ENCODE measurements at places on chromosomes 11 and 22.
A peak's percentile ranks its signal among the peaks of the same experiment; 100 is the strongest.

GRCh38 chr22:33300165-33300564, 242.0 kb upstream of the SYN3 start:
- no peak for DNase-seq

DNA sequence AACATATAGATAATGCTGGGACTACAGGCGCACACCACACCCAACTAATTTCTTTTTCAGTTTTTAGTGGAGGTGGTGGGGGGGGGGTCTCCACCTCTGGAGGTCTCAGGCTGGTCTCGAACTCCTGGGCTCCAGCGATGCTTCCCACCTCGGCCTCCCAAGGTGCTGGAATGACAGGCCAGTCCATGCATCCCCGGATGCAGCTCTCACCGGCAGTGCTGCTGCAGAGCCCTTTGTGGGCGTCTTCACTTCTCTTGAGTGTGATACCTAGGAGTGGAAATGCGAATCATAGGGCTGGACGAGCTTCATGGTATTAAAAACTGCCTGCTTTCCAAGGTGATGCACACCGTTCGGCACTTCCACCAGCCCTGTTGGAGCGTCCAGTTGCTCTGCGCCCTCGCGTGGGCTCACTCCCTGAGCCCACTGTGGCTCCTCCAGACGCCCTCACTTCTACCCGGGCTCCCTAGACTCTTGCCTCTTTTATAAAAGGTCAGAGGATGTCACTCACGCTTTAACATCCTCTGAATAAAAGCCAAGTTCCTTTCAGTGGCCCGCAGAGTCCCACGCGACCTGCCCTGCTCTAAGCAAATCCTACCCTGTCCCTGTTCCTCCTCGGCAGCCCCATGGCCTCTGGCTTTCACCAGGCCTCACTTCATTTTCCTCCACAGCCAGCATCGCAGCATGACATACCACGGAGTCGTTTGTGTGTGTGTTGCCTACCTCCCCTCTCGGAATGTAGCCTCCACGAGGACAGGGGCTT, 837 bp upstream of the BID start:
- no peak for DNase-seq

DNA sequence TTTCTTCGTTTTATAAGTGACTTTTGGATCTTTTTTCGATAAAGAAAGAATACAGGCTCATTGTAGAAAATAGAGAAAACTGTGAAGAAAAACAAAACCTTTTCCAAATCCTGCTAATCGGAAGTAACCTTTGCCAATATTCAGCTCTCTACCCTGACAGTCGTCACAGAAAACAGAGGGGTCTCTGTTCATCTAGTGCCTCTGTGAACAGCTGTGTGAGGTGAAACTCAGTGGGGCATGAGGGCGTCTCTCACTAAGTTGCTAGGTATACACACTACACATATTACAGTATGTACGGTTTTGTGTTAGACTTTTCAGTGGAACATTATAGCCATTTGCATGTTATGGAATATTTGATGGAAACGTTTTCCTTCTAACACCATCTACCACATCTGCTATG, 39.4 kb downstream of the DHCR7 start:
- no peak for DNase-seq

DNA sequence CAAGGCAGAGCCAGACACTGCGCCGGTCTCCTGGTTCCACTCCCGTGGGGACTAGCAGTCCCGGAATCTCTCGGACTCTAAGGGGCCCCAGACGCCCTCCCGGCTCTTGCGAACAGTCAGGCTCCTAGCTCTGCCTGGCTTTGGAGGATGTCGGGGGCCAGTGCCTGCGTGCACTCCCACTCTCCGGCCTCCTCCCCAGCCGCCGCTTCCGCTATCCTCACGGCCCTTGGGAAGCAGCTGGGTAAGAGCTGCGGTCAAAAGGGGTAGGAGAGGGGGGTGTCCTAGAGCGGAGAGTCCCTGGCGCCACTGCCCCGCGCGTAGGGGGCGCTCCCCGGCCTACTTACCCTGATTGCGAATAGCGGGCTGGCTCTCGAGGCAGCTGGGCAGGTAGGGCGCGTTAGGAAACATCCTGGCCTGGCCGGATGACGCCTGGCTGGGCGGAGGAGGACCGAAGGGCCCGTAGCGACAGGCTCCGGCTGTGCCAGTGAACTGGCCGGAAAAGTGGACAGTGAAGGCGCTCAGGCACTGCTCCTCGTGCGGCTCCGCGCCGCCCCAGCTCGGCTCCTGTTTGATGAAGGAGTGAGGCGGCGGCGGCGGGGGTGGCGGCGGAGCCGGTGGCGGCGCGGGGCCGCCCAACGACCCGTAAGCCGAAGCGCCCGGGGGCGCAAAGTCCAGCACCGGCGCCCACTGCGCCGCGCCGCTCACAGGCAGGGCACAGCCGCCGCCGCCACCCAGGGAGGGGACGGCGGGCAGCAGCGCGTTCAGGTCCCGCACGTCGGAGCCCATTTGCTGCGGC, 785 bp downstream of the WT1 start:
- peak; percentile 41 for DNase-seq

- DNase-seq, result no peak
Observed at GRCh38 chr11:93249459-93250220, 51.8 kb upstream of the SLC36A4 start.

- DNase-seq, result no peak
Observed at GRCh38 chr11:113496026-113496651, 20.9 kb upstream of the DRD2 start.

DNA sequence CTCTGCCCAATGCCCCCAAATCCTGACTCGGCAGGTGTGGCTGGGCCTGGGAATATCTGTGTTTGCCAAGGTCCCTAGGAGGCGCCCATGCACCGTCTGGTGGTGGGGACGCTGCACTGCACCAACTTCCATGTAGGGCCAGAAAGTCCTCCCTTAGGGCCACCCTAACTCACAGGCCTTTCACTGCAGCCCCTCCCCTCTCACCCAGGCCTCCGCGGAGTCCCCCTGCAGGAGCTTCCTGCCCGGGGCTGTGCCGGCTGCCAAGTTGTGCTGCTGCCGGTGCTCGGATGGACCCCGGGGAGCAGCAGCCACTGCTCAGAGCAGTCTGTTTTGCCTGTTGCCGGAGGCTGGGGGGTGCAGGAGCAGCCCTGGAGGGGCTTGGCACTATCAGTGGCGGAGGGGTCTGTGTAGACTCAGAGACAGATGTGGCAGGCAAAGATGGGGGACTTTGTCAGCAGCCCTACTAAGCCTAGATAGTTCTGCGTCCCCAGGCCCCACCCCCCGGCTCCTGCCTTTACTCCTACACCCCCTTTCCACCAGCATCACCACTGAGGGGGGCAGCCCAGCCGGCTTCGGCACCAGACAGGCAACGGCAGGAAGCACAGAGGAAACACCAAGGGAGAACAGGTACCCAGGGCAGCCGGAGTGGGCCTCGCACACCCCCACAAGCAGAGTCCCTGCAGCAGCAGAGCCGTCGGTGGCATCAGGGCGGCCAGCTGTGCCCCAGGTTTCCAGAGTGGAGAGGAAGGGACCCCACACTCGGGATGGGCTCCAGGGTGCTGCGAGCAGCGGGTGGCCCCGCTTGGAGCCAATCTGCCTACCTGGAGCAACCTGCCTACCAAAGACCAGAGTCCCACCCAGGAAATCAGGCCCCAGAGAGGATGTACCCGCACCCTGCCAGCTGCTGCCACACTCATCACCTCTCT, 124.3 kb downstream of the TRIM29 start:
- DNase-seq, result peak; percentile 82

GRCh38 chr22:41531715-41532477, 12.4 kb downstream of the POLR3H start:
- no peak for DNase-seq

GRCh38 chr11:60774726-60775125, 10.4 kb upstream of the MS4A10 start:
- DNase-seq, result no peak

DNA sequence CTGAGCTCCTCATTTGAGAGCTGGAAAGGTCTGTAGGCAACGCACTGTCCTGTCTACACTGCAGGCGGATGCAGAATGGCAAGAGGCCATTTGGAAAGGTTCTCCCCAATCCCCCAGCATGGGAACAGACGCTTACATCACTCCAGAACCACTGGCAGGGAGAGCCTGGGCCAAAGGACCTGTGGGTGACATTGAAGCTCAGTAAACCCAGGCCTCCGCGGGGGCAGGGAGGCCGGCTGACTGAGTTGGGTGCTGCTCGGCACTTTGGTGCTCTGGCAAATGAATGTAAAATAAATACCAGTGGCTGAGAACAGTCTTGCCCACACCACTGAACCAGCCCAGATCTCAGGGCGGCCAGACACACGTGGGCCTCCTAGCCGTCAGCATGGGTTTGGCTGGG, 22.4 kb downstream of the TOM1 start:
- DNase-seq, result no peak

DNA sequence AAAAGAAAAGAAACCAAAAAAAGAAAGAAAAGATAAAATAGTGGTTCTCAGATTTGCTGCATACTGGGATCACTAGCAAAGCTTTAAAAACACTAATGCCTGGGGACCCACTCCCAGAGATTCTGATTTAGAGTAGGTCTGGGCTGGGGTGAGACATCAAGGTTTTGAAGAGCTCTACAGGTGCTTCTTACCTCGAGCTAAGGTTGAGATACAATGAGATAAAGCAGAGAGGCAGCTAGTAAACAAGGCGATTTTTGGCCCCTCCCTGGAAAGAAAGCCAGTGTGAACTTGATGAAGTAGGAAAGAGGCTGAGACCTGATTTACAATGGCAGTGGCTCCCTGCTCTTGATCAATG, 327.6 kb upstream of the CCDC90B start:
- DNase-seq, result no peak

DNA sequence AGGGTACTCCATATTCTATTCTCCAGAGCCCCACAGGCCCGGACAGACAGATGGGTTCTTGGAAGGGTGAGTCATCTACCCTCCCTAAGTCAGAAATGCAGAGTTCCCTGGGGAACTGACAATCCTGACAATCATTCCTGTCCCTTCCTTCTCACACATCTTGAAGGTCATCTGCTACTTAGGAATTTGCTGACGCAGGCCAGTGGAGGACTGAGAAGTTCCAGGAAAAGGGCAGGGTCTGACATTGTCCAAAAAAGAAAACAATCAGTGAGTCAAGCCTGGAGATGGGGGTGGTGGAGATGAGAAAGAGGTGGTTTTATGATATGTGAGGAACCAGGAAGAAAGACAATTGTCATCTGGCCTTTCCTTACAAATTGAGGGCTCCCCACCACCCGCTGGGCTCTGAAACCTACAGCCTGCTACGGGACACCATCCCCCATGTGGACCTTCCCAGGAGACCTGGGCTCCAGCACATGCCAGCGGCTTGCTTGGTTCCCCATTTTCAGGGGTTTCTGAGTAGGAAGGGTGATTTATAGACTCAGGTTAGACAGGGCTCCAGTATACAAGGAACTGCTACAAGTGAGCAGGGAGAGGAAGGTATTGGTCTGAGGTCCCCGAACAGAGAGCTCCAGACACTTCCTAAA, 12.9 kb downstream of the CD59 start:
- no peak for DNase-seq

- peak; percentile 66 for DNase-seq
Observed at GRCh38 chr11:61083601-61084147, 18.6 kb upstream of the CD5 start.

DNA sequence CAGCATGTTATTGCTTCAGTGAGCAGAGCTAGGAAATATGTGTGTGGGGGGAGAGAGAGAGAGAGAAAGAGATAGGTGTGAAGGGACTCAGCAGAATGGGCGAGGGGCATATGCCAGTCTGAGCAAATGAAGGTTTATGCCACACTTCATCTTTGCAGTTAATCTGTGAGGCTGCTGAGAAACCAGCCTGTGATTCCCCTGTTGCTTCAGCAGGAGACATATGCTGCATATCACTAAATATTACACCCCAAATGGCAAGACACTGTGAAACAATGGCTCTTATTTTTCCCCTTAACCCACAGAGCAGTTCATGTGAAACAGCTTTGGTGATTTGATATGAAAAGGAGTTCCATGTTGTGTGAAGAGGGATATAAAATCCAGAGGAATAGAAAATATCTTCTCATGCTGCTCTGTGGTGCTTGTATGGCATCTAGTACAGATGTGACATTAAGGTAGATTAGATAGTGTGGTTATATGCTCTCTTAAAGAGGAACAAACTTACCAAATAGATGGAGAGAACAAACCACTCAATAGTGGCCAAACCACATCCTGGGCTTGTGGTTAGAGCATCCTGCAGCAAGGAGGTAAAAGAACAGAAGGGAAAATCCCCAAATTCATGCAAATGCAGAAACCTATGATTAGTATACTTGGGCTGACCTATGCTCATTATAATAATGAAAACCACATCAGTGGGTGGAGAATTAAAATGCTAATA, 864.2 kb downstream of the FAM181B start:
- DNase-seq, result peak; percentile 22

DNA sequence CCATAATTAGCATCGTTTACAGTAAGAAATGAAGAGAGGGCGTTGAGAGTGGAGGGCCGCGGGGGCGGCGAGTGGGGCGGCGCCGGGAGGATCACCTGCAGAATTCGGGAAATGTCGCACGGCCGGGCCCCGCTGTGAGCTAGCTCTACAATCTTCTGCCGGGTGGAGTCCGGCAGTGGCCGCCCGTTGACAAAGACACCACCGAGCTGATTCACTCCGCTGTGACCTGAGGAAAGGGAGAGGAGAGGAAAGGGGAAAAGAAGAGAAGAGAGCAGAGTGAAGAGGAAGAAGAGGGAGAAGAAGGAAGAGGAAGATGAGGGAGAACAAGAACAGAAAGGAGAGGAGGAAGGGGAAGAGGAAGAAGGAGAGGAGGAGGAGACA, 8.5 kb downstream of the PAX6 start:
- DNase-seq, result peak; percentile 37

GRCh38 chr22:20430101-20430719, 7.4 kb downstream of the SCARF2 start:
- peak; percentile 52 for DNase-seq

DNA sequence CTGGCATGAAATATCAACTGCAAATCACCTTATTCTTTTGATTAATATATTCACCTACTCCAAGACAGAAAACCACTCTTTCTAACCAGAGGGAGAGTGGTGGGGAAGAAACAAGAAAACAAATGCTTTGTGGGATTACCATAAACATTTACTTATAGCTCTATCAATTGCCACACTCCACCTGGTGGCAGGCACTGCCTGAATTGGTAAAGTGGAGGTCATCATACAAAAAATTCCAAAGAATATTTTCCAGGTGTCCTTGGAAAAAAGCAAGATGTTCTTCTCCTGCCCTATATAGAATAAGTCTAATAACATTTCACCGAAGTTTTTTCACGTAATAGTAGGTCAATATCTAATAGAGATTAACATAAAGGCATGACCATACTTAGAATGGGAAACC, 45.3 kb downstream of the PHF21A start:
- no peak for DNase-seq

DNA sequence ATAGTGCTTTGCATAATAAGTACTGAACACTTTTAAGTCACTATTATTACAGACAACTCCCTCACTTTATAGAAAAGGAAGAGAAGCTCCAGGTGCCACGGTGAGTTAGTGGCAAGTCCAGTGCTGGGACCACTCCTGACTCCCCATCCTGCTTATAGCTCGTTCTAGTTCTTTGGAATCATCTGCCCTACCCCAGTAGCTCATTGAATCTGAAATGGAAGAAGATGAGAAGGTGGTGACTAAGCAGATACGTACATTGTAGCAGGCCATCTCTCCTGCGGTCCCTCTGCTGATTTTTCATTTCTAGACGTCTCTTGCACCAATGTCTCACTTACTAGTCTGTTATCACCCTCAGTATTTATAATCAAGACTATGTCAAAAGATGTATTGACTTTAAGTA, 21.6 kb downstream of the MMP20 start:
- no peak for DNase-seq
